ENCODE measurements at places on chromosomes 4 and X. TPM values are rescaled to one million over a fixed set of nuclear protein-coding genes. Genes with fewer than 3 reads are reported as not detected.

GRCh38 chrX:139892512-139892911, 40.3 kb downstream of the ATP11C start:
- no peak for DNase-seq

The SERPINA7 gene
- total RNA-seq, result not detected

The TRPC5OS gene
- total RNA-seq, result not detected

DNA sequence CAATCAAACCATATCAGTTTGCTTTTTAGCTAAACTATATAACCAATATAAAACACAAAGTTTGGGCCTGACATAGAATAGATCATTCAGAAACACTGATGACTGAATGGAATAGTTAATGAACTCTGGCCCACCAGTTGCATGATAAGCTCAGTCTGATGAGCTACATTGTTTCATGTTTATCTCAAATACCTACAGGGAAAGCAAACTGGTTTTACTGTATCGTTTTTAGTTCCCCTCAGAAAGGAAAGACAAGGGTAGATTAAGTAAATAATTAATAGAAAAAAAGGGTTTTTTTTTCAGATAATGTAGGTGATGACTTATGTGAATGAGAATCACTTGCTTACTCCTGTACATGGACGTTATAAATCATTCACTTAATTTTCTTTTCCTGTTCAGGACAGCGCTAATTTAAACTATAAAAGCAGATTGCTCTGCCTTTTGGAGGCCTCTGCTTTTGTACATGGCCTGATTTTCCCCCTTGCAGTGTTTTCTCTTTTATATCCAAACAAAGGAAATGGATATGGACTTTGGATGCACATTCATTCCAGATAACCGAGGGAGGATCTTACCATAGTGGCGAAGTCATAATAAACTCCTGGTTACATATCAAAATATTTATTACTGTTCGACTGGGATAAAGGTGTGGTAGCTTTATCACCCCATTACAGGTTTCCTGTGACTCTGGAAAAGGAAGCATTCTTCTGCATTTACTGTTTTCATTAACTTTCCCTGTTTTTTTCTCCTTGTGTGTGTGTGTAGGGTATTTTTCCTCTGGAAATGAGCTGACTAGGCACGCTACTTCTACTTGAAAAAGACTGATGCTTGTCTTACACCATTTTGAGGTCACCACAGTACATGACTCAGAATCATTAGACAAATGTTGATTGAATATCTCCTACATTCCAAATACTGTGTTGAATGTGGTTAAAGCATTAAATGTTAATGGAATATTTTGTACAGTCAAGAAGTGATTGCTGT, 373.1 kb upstream of the HS3ST1 start:
- no peak for DNase-seq

GRCh38 chrX:138014577-138014976, 448.6 kb downstream of the ZIC3 start:
- DNase-seq, result no peak

DNA sequence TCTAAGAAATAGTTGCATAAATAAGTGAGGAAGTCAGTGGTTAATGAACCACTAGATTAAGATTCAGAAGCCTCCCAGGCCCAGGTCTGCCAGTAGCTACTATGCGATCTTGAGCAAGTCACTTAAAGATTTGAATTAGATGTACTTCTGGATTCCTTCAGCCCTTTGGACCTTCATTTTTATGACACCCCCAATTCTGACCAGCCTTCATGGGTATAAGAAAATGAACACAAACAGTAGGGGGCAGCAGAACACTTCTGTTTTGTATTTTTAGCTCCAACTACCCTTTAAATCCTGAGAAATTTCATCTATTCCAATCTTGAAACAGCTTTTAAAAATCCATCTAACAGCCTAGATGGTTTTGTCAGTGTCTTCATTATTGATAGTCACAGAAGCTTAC, 19.0 kb downstream of the TMEM47 start:
- no peak for DNase-seq

The CFAP47 gene
- not detected for total RNA-seq

The YIPF6 gene
- 18.1 TPM for total RNA-seq

- DNase-seq, result no peak
Measured at GRCh38 chrX:19775830-19776485, 111.4 kb downstream of the SH3KBP1 start.

DNA sequence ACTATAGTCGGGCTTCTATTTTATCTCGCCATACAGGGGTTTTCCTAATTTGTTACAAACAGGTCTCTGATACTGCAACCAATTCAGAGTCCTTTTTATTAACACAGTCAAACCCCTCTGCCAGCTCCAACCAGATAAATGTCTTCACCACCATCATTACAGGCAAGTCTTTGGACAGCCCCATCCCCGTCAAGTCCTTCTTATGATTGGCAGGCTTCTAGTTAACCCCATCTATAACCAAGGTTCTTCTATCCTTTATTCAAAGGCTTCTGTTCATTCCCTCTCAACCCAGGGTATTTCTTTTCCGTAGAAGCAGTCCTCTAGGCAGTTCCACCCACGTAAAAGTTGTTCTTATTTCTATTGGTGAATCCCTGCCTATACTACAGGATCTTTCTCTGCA, 29.9 kb upstream of the FOXR2 start:
- no peak for DNase-seq

DNA sequence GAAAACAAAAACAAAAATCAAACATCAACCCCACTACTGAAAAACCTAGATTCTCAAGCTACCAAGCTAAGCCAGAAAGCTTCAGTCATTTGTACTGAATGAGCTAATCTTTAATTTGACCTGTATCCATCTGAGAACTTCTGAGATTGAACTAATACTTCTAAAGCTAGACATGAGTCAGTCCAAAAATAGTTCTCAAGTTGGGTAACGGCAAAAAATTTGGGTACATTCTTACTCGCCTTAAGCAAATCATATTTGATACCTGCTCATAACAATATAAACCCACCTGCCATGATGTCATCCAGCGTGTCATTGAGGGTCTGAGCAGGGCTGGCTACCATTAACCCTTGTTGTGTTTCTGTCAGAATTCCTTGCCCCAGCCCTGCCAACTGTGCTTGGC, 69.7 kb upstream of the COX18 start:
- DNase-seq, result no peak

GRCh38 chr4:82797405-82798111, 1.0 kb downstream of the SCD5 start:
- DNase-seq, result no peak

DNA sequence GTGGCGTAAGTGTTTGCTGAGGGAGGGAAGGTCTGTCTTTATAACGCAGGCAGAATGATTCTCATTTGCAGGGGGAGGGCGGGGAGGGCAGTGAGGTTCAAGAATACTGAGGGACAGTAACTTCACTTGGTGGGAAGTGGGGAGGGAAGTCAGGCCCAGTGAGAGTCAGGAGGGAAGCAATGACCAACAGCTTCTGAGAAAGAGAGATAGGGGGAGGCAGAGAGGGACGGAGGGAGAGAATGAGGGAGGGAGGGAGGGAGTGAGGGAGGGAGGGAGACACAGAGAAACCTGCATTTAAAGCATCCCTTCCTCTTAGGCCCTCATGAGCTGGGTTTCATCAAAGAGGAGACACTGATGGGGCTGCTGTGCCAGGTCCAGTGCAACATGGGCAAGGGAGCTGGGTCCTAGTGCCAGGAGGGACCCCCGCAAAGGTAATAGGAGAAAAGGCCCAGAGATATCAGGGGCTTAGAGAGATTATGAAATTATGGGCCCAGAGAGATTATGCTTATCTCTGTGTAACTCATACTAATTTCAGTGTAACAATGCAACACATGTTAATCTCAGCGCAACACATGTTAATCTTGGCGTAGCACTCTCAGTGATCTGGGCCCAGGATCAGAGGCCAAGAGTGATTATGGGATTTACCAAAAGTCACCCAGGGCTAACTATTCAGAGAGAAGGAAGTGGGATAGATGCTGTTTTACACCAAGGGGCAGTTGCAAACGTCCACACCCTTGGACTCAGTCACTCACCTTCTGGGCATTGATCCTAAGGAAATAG, 112.1 kb downstream of the DRD5 start:
- no peak for DNase-seq

- no peak for DNase-seq
Measured at GRCh38 chr4:103842637-103843239, 123.0 kb upstream of the TACR3 start.

DNA sequence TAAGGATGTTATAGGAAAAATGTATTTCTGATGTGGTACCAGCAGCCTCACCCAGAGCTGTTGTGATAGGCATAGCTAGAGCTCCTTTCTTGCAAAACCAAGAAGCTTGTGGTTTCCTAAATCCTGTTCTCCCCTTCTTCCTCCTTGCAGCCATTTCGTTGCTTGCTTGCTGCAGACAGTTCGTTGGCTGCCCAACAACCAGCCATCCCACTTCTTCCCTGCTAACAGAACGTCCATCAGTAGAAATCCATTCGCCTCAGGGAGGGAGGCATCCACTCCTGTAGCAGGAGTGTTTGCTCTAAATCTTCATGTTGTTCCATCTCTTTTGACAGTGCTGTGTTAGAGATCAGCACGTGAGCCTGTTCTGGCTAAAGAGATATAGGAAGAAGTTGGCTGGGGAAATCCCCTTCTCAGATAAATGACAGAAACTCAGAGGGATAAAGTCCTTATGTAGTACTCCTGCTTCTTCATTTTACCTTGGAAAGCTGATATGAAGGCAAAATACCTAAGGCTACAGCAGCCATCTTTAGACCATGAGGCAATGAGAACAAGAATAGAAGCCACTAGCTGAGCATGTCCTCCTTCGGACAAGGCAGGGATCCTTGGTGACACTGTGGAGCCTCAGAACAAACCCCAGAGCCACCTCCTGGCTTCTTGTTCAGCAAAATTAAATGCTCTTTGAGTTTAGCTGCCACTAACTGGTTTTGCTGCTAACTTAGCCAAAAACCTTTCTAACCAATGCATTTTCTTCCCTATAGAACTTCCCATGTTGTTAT, 68.4 kb upstream of the RELL1 start:
- DNase-seq, result no peak
